Stimulated activated naive B cell treated with anti-CD40 and anti-IgM and Interleukin-4, amounts not matched to agents 10 μg/mL and 1 μg/mL and 100 μg/mL, for 72 hours (primary cell): ENCODE measurements at places on chromosomes 3 and 15.

DNA sequence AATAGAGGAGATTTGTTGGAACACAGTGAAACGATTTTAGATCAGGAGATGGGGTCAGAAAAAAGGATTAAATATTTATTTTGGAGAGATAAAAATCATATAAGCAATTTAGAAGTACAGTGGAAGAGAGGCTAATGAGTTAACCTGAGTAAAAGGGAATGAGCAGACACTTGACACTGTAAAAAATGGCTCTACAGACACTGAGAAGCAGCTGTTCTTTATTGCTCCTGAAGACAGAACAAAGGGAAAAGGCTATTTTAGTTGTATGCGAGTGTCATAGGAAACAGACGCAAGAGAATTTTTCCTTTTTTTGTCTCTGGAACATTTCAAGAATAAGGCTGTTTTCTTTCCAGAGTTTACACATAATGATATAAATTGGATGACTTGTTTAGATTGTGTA is 34.3 kb downstream of the ASTE1 start:
- DNase-seq, result no peak
- peaks cover 18% of the 10 kb centered on the region for H3K36me3 ChIP-seq
- no peak overlapping the region for H3K4me3 ChIP-seq
- H3K27ac ChIP-seq, result no peak overlapping the region
- H3K4me1 ChIP-seq, result peaks cover 3% of the 10 kb centered on the region

- peaks cover 11% of the 10 kb centered on the region for H3K4me1 ChIP-seq
- no peaks in the 10 kb centered on the region for H3K27me3 ChIP-seq
- no peak overlapping the region for H3K4me3 ChIP-seq
- no peak overlapping the region for H3K27ac ChIP-seq
Measured at GRCh38 chr3:179276001-179276400, 25.1 kb upstream of the KCNMB3 start.

DNA sequence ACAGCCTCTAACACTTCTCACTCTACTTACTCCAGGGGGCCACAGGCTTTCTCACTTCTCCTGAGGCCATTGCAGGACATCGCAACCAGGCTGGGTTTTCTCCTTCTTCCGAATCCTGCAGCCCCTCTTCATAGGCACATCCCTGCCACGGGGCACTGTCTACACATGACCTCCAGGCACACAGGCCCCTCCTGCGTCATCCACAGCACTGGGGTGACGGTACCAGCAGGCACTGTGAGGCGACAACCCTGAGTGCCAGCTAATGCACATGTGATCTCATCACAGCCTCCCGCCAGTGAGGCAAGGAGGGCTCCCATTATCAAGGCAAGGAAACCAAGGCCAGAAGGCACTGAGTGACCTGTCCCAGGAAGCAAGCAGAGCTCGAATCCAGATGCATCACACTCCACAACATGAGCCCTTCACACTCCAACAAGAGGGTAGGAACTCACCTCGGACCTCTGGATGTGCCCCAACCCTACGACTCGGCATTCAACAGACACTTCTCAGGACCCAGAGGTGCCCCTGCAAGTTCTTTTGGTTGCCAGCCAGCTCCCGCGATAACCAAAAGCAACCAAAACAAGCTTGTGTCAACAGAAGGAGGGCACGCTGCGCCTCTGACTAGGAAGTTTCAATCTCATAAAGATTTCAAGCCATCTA is 16.7 kb downstream of the FAM174B start:
- no peak for DNase-seq
- no peaks in the 10 kb centered on the region for H3K4me1 ChIP-seq
- H3K4me3 ChIP-seq, result no peak overlapping the region
- H3K27ac ChIP-seq, result no peak overlapping the region

GRCh38 chr3:159600291-159600690 is 388.3 kb upstream of the IL12A start:
- no peak overlapping the region for H3K4me3 ChIP-seq
- H3K36me3 ChIP-seq, result no peaks in the 10 kb centered on the region
- no peak overlapping the region for H3K27ac ChIP-seq
- no peaks in the 10 kb centered on the region for H3K27me3 ChIP-seq
- DNase-seq, result no peak
- no peaks in the 10 kb centered on the region for H3K4me1 ChIP-seq

DNA sequence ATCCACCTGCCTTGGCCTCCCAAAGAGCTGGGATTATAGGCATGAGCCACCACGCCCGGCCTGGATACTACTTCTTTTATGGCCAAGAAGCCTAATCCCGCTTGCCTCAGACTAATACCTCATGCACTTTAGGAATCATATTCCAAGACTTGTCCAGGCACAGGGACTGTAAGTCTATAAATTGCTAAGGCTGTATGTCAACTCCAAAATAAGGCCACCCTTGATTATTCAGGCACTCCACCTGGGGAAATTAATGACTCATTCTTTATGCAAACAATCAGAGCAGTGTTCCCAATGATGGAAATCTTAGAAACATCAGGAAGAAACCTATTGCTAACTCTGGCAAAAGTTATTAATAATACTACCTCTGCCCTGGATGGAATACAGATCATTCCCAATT is 98.4 kb downstream of the ERC2 start:
- no peak for DNase-seq
- H3K27me3 ChIP-seq, result peaks cover 4% of the 10 kb centered on the region
- H3K27ac ChIP-seq, result no peak overlapping the region

DNA sequence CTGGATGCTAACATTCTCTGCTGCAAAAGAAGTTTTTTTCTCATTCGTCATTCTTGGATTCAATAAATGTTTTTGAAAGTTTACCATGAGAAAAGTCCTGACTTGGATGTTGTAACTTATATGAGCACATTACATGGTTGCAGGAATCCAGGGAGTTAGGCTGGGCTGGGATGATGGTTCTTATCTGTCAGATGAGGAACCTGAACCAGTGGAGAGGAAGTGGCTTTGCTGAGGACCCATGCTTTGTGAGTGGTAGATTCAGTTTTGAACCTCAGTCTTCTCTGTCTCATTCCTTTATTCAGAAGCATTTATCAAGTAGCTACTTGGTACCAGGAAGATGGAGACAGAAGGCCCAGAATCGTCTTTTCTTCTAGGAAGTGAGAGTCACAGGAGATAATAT is 3.7 kb upstream of the GASK1A start:
- H3K4me1 ChIP-seq, result peaks cover 16% of the 10 kb centered on the region

GRCh38 chr3:138497851-138498250 is 63.4 kb downstream of the ESYT3 start:
- no peak overlapping the region for H3K4me3 ChIP-seq
- H3K36me3 ChIP-seq, result no peaks in the 10 kb centered on the region
- DNase-seq, result no peak
- no peaks in the 10 kb centered on the region for H3K4me1 ChIP-seq

- no peak overlapping the region for H3K27ac ChIP-seq
- DNase-seq, result no peak
- H3K27me3 ChIP-seq, result peaks cover 8% of the 10 kb centered on the region
- H3K36me3 ChIP-seq, result peaks cover 6% of the 10 kb centered on the region
Measured at GRCh38 chr3:72261566-72262564, 476.9 kb upstream of the PROK2 start.

GRCh38 chr15:66701422-66702034 is 508 bp upstream of the SMAD6 start:
- H3K36me3 ChIP-seq, result peaks cover 1% of the 10 kb centered on the region
- H3K27ac ChIP-seq, result no peak overlapping the region
- peak overlapping the region; percentile 88 for H3K4me3 ChIP-seq
- peaks cover 25% of the 10 kb centered on the region for H3K27me3 ChIP-seq

GRCh38 chr3:130979117-130979516 is 47.5 kb downstream of the ASTE1 start:
- H3K36me3 ChIP-seq, result peaks cover 32% of the 10 kb centered on the region
- no peak for DNase-seq
- H3K27me3 ChIP-seq, result no peaks in the 10 kb centered on the region
- H3K4me1 ChIP-seq, result no peaks in the 10 kb centered on the region
- H3K4me3 ChIP-seq, result no peak overlapping the region
- no peak overlapping the region for H3K27ac ChIP-seq

- H3K4me1 ChIP-seq, result peaks cover 13% of the 10 kb centered on the region
- H3K27me3 ChIP-seq, result peaks cover 28% of the 10 kb centered on the region
- DNase-seq, result no peak
- H3K27ac ChIP-seq, result no peak overlapping the region
Measured at GRCh38 chr15:51401872-51402517, 60.5 kb downstream of the GLDN start.

DNA sequence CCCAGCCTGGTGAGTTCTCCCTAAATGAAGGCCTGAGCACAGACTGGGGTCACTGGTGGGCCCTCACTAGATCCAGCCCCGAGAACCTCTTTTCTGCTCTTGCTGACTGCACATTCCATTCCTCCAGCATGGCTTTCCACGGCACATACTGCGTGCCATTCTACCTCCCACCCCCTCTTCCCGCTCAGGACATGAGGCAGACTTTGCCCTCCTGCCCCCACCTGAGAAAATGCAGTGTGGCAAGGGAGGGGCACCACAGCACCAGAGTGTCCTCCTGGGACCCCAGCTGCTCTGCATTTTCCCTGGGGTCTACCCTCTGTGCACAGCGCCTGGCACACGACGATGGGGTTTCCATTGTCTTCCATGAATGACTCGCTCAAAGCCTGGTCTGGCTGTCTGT is 6.1 kb upstream of the SLCO2A1 start:
- H3K27ac ChIP-seq, result no peak overlapping the region
- peaks cover 21% of the 10 kb centered on the region for H3K27me3 ChIP-seq
- no peak overlapping the region for H3K4me3 ChIP-seq
- H3K36me3 ChIP-seq, result no peaks in the 10 kb centered on the region

GRCh38 chr3:126431103-126431534 is 36.4 kb downstream of the CFAP100 start:
- H3K27me3 ChIP-seq, result no peaks in the 10 kb centered on the region
- H3K4me1 ChIP-seq, result peaks cover 10% of the 10 kb centered on the region
- H3K36me3 ChIP-seq, result peaks cover 34% of the 10 kb centered on the region
- no peak overlapping the region for H3K4me3 ChIP-seq
- peak overlapping the region; percentile 53 for H3K27ac ChIP-seq

GRCh38 chr15:75200765-75201615 is 692 bp upstream of the C15orf39 start:
- DNase-seq, result no peak
- H3K4me3 ChIP-seq, result peak overlapping the region; percentile 89
- peaks cover 34% of the 10 kb centered on the region for H3K27me3 ChIP-seq
- peaks cover 4% of the 10 kb centered on the region for H3K36me3 ChIP-seq

DNA sequence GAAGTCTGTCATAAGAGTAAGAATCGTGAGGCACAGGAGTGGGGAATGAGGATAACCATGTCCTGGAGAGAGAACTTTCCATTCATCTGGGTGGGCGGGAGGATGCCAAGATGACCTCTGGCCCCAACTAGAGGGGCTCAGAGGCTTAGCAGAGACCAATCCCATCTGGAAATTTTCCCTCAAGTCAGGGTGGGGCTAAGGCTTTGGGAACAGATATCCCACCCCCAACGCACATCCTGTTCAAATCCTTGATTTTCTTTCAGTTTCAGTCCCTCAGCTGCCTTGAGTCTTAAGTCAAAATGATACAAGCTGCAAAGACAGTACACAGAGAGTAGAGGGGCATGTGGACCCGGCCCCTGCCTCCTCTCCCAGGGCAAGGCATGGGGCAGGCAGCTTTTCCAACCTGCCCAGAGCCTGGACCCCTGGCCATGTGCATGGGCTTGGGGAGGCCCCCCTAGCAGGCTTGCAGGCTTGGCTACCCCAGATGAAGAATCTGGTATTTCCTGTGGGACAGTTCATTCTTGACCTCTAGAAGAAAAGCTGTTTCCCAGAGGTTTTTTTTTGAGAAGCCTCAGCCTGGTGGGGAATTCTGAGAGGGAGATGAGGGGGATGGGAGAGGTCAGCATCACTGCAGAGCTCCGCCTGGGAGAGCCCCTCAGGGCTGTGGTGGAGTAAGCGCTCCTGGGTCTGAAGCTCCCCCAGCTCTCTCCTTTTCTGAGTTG is 109.7 kb upstream of the HACD2 start:
- H3K27ac ChIP-seq, result no peak overlapping the region
- H3K4me1 ChIP-seq, result peaks cover 15% of the 10 kb centered on the region
- no peak for DNase-seq
- no peaks in the 10 kb centered on the region for H3K36me3 ChIP-seq
- peaks cover 4% of the 10 kb centered on the region for H3K27me3 ChIP-seq

DNA sequence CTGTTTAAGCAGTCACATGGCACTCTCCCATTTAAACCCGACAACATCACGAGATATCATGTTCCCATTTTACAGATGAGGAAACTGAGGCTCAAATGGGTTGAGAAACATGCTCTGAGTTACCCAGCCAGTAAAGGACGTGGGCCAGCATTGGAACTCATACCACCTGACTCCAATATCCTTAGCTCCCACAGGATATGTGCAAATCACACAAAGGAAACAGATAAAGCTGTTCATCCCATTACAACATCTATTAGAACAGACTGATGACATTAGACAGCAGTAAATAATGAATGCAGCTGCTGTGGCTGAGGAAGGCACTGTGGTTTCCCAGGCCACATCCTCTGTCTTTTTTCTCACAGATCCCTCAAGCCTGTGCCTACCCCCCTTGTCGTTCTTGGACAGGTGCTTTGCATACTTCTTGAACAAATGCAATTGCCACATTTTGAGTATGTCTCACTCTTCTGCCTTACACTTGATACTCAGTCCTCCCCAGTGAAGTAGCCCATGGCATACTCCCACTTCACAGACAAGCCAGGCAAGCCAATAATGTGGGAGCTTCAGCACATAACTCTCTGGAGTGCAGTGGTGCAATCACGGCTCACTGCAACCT is 17.7 kb downstream of the FRMD4B start:
- no peaks in the 10 kb centered on the region for H3K27me3 ChIP-seq
- no peak overlapping the region for H3K4me3 ChIP-seq
- peaks cover 27% of the 10 kb centered on the region for H3K4me1 ChIP-seq
- H3K27ac ChIP-seq, result peak overlapping the region; percentile 70
- peak; percentile 9 for DNase-seq

- H3K4me3 ChIP-seq, result no peak overlapping the region
- peaks cover 3% of the 10 kb centered on the region for H3K4me1 ChIP-seq
- H3K36me3 ChIP-seq, result no peaks in the 10 kb centered on the region
- peaks cover 4% of the 10 kb centered on the region for H3K27me3 ChIP-seq
- H3K27ac ChIP-seq, result no peak overlapping the region
- no peak for DNase-seq
Measured at GRCh38 chr15:34651997-34652725, 68.7 kb upstream of the GOLGA8B start.

- no peaks in the 10 kb centered on the region for H3K27me3 ChIP-seq
- H3K4me3 ChIP-seq, result peak overlapping the region; percentile 83
- peaks cover 33% of the 10 kb centered on the region for H3K4me1 ChIP-seq
- H3K36me3 ChIP-seq, result no peaks in the 10 kb centered on the region
- DNase-seq, result peak; percentile 55
Measured at GRCh38 chr3:113275929-113276750, 64.8 kb downstream of the BOC start.

DNA sequence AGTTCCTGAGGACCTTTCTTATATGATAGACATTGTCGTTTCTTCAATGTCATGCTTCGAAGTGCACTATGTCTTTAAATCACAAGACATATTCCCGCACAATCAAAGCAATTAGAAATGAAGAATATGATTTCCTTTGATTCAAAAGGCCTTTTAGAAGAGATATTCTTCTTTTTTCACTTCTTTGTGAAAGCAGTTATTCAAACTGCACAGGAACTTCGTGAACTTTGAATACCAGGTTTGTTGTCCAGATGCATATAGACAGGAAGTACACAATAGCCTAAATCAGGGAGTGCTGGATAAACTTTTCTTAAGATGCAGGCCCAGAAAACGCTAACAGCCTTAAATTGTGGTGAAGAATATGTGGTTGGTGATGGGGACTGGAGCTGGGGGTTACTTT is 591.1 kb upstream of the NAALADL2 start:
- H3K27ac ChIP-seq, result no peak overlapping the region
- no peaks in the 10 kb centered on the region for H3K27me3 ChIP-seq
- DNase-seq, result no peak

- H3K4me1 ChIP-seq, result peaks cover 15% of the 10 kb centered on the region
- DNase-seq, result no peak
- H3K36me3 ChIP-seq, result peaks cover 12% of the 10 kb centered on the region
- H3K27me3 ChIP-seq, result peaks cover 20% of the 10 kb centered on the region
- H3K27ac ChIP-seq, result no peak overlapping the region
- no peak overlapping the region for H3K4me3 ChIP-seq
Measured at GRCh38 chr3:12327021-12327420, 38.2 kb downstream of the PPARG start.
